Esophagus mucosa (tissue), 1 donor: ENCODE measurements at places on chromosomes 1 and 21. TPM values are rescaled to one million over a fixed set of nuclear protein-coding genes. Genes with fewer than 3 reads are reported as not detected.

CHI3L2 gene
- total RNA-seq: 7.7 TPM

C1orf210 gene
- total RNA-seq: 15.2 TPM

GPX7 gene
- total RNA-seq: 1.6 TPM

TRIM17 gene
- 1.3 TPM for total RNA-seq

CTTNBP2NL gene
- 35.1 TPM for total RNA-seq

NFASC gene
- 12.2 TPM for total RNA-seq

FCRL1 gene
- 1.2 TPM for total RNA-seq

CELA2B gene
- total RNA-seq: not detected

OR2T1 gene
- not detected for total RNA-seq

- ATAC-seq: no peak
Measured at GRCh38 chr1:11501906-11502485, 23.0 kb downstream of the DISP3 start.

DNA sequence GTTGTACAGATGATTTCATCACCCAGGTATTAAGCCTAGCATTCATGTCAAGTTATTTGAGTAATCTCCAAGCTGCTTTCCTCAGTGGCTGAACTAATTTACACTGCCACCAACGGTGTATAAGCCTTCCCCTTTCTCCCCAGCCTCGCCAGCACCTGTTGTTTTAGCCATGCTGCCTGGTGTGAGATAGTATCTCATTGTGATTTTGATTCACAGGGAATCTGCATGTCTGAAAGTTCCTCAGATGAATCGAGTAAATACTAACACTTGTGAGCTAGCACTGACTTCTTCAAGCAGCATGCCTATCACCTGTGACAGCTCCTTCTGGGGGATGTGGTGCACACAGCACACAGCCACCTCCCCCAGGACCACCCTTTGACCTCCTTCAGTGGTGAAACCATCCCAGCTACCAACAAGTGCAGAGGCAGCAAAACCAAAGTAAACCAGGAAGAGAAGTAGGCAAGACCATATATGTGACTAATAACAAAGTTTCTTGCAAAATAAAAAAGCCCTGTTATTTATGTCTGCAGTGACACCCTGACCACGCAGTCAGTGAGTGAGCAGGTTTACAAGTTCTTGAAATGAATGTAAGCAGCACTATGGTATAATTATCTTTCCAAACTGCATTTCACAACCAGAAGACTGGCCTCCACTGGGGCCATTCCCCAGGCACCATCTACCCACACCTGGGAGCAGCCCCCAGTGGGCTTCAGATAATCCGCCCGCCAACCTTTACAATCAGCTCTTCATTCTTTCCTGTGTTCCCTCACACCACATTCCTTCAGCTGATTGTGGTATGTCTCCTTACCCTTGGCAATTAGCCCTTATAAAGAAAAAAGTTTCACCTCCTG is 173.8 kb downstream of the ETS2 start:
- ATAC-seq: peak; percentile 51

GRCh38 chr1:192550922-192551534 is 24.5 kb upstream of the RGS1 start:
- ATAC-seq: no peak

DNA sequence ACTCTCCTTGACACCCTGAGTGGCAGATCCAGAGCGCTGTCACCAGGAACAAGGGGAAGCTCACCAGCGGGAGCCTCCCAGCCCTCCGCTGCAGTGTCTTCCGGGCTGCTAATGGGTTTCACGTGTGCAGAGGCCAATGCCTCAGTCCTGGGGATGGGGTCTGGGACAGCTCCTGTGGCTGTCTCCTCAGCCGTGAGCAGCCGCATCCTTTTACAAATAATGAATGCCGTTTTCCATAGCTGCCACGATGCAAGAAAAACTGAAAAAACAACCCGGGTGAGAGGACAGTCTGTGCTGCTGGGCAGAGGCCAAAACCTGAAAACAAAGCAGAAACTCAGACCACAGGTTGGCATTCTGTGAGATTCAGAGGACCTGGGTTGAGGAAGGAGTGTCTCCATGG is 212.2 kb upstream of the RAB4A start:
- ATAC-seq: no peak

- ATAC-seq: no peak
Measured at GRCh38 chr1:70836456-70836855, 211.2 kb downstream of the PTGER3 start.

DNA sequence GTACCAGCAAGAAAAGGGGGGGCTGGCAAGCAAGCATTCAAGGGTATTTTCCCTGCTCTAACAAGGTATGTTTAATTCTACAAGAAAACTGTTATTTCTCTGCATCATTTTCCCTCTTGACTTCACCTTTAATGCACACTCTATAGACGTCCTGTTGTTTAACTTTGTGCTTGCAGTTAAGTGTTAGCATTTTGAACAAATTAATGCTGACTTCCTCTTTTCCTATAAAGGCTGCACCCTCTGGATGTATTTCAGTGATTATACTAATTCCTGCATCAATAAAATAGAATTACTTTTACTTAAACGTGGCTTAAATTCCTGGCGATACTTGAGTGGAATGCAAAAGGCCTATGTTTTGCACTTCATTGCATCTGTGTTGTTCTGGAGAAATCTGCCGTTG is 183.3 kb downstream of the KCNJ6 start:
- ATAC-seq: no peak

DNA sequence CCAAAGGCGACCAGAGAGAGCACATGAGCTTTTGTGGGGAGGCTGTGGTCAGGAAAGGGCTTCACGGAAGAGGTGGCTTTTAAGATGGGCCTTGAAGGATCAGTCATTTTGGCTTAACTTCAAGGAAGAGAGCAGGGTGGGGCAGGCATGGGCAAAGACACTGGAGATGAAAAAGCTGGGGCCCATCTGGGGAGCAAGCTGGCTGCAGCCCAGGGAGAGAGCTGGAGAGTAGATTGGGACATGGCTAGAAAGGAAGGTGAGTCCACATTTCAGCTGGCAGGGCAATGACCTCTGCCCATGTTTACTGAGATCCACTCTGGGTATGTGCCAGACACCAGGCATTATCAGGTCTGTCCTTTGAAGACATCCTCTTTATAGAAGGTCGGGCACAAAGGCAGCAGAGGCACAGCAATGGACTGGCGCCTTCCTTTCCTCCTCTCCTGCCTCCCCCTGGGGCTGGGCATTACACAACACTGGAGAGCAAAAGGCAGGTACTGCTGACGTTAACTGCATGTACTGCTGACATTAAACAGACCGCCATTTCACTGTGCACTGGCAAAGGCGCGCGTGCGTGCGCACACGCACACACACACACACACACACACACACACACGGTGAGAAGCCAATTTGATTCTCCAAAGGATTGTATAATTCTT is 2.2 kb upstream of the UBXN10 start:
- ATAC-seq: no peak

- ATAC-seq: no peak
Measured at GRCh38 chr1:86970938-86971337, 56.5 kb downstream of the HS2ST1 start.

DNA sequence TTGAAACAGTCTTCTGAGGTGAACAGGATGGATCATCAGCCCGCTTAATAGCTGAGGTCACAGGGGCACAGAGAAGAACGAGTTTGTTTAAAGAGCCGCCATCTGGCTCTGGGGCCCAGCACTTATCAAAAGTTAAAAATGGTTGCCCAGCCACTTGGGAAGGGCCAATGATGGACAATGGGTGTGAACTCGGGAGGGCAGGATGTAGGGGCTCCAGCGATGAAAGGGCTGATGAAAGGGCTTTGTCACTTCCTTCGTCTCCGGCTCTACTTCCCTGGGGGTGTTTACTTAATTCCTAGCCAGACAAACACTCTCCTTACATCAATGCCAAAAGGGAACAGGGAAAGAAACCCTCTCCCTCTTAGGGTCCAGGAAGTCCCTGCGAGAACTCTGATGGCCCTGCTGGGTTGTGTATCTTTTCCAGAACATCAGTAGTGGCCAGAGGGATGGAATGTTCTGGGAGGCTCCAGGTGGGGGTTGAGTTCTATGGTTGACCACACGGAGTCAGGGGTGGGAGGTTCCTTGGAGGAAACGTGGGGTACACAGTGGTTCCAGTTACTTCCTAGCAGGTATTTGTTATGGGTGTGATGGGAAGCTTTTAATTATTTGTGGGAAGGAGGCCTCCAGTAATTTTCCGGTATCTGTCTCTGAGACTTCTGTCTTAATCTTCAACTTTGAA is 9.0 kb upstream of the ABCG1 start:
- ATAC-seq: peak; percentile 14

GRCh38 chr1:234914606-234915290 is 213.9 kb downstream of the TOMM20 start:
- no peak for ATAC-seq

DNA sequence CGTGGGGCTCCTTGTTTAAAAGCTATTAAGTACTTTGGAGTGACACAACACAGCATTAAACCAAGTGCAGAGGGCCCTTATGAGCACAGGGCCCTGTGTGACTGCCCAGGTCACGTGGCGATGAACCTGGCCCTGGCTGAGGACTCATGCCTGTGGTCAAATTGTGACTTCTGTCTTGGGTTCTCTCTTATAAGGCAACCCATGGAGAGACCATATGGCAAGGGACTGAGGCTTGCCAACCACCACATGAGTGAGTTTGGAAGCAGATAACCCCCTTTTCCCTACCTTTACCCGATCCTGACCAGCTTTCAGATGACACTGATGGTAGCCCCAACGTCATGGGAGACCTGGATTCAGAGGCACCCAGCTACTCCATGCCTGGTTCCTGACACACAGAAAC is 140.5 kb downstream of the ZBTB18 start:
- no peak for ATAC-seq

DNA sequence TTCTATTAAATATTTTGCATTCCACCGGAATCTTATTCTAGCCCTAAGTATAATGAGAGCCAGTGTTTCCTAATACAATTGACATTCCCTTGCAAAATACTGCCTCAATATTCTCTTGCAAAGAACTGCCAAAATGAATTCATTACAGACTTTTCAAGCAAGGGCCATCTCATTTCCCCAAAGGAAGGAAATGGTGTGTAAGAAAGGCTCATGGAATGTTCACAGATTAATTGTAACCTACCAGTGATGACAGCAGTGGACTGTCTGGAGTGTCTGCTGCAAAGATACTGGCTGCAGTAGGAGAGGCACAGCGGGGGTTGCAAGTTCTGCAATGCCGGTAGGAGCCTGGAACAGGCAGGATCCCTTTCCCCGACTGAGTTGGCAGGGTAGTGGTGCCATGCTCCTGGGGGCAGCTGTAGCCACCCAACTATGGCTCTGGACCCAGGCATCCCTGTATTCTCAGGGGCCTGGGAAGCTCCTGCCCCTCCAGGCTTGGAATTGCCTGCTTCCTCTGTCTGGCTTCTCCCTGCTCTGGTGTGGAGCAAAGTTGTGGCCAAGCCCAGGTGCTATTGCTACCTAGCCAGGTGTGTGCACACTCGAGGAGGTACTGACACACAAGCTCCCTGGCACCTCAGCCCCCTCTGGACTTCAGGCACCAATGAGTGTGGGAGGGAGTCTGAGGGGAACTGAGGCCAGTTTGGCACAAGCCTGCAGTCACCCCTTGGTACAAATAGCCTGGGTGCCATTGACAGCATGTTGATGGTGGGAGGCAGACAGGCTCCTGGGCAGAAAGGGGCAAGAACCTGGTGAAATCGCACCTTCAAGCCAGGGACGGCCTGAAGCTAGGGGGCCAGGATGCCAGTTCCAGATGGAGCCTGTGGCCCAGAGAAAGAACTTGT is 1371.0 kb downstream of the KCNT2 start:
- peak; percentile 22 for ATAC-seq

GRCh38 chr1:17892851-17893250 is 137.7 kb downstream of the ACTL8 start:
- ATAC-seq: no peak

DNA sequence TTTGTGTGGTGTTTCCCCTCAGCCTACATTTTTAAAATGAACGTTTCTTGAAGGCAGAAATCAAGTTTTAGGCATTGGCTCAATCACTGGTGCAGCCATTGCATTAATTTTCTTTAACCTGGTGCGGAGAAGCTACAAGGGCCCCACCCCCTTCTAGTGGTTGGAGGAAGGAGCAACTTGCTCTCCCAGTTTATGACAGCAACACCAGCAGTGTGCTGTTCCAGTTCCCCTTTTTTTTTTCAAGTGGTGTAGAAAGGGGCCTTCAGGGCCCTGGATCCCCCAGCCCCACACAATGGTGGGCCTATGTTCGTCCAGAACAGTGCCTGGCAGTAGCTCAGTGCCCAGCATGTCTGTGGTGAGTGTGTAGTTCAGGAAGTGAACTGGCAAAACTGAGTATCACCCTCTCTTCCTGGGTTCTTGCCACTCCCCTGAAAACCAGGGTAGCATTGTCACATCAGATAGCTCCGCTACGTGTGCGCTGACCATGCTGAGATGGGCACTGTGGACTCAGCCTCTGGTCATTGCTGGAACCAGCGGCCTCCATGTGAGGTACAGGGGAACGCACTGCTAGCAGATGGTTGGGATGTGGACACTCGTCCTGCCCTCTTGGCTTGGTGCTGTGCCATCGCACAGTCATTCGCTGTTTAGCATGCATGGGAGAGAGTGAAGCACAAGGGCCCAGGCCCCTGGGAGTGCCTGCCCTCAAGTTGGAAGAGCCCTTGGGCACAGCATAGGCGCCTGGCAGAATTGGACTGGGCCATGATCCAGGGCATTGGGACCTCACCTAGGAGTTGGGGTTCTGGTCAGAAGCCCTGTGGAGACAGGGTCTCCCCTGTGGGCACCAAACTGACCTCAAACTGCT is 7.2 kb downstream of the ARF1 start:
- ATAC-seq: peak; percentile 25

- peak; percentile 24 for ATAC-seq
Measured at GRCh38 chr1:205354259-205355074, 2.3 kb downstream of the KLHDC8A start.

GRCh38 chr1:178926046-178926445 is 55.2 kb upstream of the ANGPTL1 start:
- ATAC-seq: no peak

DNA sequence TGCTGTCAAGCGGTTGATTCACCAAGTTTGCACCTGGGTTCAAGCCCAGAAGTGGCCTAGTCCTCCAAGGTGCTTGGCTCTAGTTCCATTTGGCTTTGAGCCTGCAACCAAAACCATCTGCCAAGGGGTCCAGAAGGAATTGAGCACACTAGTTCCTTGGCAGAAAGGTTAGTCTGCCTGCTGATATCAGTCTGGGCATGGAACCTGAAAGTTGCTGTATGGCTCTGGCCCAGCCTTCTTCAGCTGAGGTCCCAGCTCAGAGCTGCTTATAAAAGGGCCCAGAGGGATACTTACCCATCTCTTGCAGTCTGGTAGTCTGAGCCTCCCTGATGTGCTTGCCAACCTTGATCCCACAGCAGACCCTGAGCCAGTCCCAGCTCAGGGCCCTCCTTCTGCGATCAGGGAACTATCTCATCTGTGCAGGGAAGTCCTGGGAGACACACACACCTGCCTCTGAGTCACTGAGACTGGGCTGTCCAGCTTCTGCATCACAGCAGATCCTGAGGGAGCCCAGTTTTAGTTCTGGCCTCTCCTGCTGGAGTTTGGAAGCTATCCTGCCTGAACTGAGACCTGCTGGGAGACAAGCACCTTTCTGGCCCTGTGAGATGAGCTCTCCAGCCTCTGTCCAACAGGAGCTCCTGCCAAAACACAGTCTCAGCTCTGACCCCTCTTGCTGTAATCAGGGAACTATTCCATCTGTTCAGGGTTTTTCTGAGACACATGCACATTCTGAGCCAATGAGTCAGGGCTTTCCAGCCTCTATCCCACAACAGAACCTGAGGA is 75.8 kb downstream of the CTH start:
- no peak for ATAC-seq

- no peak for ATAC-seq
Measured at GRCh38 chr1:228064296-228064695, 18.2 kb upstream of the ARF1 start.

GRCh38 chr1:160251011-160251410 is 11.3 kb downstream of the DCAF8 start:
- no peak for ATAC-seq

GRCh38 chr21:35510294-35510693 is 461.2 kb upstream of the RUNX1 start:
- ATAC-seq: peak; percentile 59
